Neural crest cell (in vitro differentiated cells): ENCODE measurements at places on chromosomes 5 and 9. TPM values are rescaled to one million over a fixed set of nuclear protein-coding genes. Genes with fewer than 3 reads are reported as not detected.
A peak's percentile ranks its signal among the peaks of the same experiment; 100 is the strongest.

- H3K36me3 ChIP-seq, result no peaks in the 10 kb centered on the region
- H3K27ac ChIP-seq, result no peak overlapping the region
- peaks cover 12% of the 10 kb centered on the region for H3K4me1 ChIP-seq
- DNase-seq, result no peak
Measured at GRCh38 chr9:107153336-107153735, 129.7 kb upstream of the RAD23B start.

DNA sequence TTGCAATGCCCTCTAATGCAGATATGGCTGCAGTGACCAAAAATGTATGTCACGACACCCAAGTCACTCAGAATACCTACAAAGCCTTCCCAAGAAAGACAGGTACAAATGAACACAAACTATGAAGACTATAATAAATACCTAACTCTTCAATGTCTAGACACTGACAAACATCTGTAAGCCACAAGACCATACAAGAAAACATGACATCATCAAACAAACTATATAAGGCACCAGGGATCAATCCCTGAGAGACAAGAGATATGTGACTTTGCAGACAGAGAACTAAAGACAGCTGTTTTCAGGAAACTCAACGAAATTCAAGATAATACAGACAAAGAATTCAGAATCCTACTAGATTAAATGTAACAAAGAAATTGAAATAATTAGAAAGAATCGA lies 603.7 kb downstream of the CDH9 start:
- no peak overlapping the region for H3K4me3 ChIP-seq
- H3K4me1 ChIP-seq, result no peaks in the 10 kb centered on the region
- H3K36me3 ChIP-seq, result no peaks in the 10 kb centered on the region

DNA sequence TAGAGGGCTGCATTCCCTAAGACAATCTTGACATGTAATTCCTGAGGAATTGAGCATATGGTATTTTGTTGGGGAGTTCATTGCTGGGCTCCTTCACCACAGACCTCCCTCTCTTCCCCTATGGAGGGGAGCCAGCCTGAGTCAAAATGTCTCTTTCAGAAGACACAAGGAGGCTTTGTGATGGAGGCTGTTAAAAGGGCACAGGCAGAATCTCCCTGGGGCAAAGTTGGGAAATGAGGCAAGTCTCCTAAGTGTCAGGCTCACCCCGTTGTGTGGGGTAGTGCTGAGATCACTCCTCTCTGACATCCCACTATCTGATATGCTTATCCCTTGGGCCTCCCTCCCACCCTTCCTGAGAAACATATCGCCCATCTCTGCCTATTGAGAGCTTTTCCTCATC lies 30.6 kb downstream of the GFRA3 start:
- peak; percentile 41 for DNase-seq
- H3K4me3 ChIP-seq, result peak overlapping the region; percentile 82
- H3K36me3 ChIP-seq, result no peaks in the 10 kb centered on the region

Gene GPX8
- total RNA-seq, result 49.0 TPM in 2 replicates

- H3K27me3 ChIP-seq, result peaks cover 10% of the 10 kb centered on the region
- peaks cover 4% of the 10 kb centered on the region for H3K4me1 ChIP-seq
- H3K27ac ChIP-seq, result no peak within 1 kb of the TSS
- peak; percentile 63 for DNase-seq
Measured at GRCh38 chr5:132369474-132370180, at the start of gene SLC22A5. Gene SLC22A5, plus strand, starts transcription at chr5:132369710. Its CDS starts 263 bp downstream, at chr5:132369973.

DNA sequence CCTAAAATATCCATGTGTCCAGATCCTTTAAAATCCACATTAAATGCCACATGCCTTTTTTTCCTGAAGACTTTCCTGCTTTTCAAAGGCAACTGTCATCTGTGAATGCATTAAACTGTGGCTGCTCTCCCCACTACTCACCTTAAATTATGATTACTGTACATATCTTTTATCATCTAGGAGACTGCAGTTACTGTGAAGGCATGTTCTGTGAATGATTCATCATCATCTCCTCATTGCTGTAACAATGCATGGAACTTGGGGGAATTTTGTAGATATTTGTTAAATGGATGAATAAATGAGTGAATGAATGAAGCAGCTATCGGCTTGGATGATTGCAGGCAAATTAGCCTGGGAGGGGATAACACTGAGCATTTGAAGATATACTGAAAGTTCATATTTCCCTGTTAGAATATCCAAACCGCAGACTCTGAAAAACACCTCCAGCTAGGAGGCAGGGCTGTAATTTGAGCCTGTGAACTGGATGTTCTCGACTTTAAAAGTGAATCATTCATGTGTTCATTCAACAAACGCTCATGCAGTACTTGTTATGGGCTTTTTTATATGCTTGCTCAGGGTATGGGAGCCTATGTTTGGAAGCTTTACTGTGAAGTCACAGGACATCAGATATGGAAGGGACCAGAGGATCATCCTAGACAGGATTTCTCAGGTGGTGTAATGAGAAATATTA lies 519.2 kb downstream of the KIF4B start:
- H3K27ac ChIP-seq, result no peak overlapping the region
- H3K4me3 ChIP-seq, result no peak overlapping the region
- no peaks in the 10 kb centered on the region for H3K4me1 ChIP-seq
- H3K36me3 ChIP-seq, result no peaks in the 10 kb centered on the region
- no peaks in the 10 kb centered on the region for H3K27me3 ChIP-seq

DNA sequence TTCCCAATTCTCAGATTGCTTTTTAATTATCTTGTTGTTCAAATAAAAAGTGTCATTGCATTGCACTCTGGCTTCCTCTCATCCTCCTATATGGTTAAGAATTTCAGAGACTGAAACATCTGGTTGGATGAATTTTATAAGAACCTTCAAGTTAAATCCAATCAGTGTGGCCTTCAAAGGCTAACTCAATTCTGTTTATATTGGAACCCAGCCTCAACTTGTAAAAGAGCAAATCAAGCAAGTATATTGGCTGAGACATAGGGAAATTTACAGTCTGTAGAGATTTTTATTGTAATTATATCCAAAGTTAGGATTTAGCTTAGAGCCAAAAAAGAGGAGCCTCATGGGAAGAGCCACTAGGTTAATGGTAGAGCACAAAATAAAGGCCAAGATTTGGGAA lies 159.9 kb upstream of the FER start:
- no peak overlapping the region for H3K27ac ChIP-seq
- H3K4me3 ChIP-seq, result no peak overlapping the region
- DNase-seq, result no peak
- no peaks in the 10 kb centered on the region for H3K36me3 ChIP-seq

Gene CDH10
- 4.8 TPM in 2 replicates for total RNA-seq

Gene SOX30
- not detected in 2 replicates for total RNA-seq

Gene PTCH1
- total RNA-seq, result 70.8 and 75.6 TPM in 2 replicates

DNA sequence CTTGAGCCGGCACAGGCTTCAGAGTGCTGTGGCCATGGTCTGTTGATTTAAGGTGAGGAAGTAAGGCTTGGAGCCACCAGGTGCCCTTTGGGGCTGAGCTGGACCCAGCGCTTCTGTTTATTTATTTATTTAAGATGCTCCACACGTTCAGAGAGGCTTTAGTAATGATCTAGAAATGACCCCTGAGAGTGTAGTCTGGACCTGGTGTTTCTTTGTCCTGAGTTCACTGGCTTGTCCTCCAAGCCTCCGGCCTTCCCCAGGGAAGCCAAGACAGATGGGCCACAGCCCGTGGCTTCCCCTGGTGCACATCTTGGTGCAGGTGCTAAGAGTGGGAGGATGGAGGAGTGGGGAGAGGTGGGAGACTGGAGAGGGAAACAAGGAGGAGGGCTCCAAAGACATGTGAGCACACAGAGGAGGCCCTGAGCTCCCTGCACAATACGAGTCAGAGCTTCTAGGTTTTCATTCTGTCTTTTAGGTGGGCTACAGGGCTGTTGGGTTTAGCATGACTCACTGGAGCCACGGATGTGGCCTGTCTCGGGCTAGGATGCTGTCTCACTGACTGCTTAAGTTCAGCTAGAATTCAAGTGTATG lies 56.9 kb downstream of the AHRR start:
- peaks cover 2% of the 10 kb centered on the region for H3K36me3 ChIP-seq
- DNase-seq, result no peak
- no peak overlapping the region for H3K4me3 ChIP-seq

GRCh38 chr5:133910571-133910970 lies 57.9 kb downstream of the C5orf15 start:
- H3K27ac ChIP-seq, result no peak overlapping the region
- H3K36me3 ChIP-seq, result no peaks in the 10 kb centered on the region
- no peaks in the 10 kb centered on the region for H3K27me3 ChIP-seq
- no peaks in the 10 kb centered on the region for H3K4me1 ChIP-seq

DNA sequence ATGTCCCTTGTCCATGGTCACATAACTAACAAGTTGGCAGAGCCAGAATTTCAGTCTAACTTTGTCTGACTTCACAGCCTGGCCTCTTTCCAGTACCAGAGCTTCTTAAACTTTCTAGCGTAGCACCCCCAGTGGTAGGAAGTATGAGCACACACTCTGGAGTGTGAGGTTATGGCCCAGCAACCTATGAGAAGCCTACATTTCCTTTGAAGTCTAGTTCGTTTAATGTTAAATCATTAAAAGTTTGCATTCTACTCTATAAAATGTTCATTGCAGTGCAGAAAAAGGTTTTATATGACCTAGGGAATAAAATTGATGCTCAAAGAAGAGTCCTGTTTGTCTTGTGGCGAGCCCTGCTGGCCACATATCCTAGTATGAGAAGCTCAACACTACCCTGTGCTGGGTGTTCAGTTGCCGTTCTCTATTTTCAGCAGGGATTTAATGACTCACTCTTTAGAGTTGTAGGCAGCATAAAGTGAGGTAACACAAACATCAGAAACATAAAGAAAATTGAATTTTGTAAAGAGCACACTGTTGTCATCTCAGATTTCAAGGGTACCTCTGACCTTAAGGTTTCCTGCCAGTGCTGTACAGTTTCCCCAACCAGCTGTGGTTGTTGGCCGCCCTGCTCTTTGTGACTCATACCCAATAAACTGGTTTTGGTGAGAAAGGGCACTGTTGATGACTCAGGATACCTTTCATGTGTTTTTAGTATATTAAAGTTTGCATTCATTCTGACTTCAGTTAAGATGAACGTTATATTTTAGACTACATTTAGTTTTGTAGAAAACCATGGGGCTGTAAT lies 14.3 kb downstream of the MCCC2 start:
- peak; percentile 18 for DNase-seq
- H3K27ac ChIP-seq, result no peak overlapping the region
- H3K27me3 ChIP-seq, result no peaks in the 10 kb centered on the region

DNA sequence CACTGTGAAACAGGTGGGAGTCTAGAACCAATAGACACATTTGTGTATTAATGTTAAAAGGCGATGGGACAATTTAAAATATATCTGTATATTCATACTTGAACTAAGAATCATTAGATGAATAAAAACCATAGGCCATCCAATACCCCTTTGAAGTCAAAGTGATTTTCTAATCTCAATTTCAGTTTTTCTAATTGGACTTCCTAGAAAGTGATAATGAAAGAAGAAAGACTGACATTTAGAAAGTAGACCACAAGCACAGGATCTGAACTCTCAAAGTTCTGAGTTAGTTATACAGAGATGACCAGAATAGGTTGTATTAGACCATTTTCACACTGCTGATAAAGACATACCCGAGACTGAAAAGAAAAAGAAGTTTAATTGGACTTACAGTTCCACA lies 412.8 kb upstream of the PIK3R1 start:
- no peak overlapping the region for H3K4me3 ChIP-seq
- H3K27me3 ChIP-seq, result no peaks in the 10 kb centered on the region
- peaks cover 19% of the 10 kb centered on the region for H3K36me3 ChIP-seq
- H3K4me1 ChIP-seq, result no peaks in the 10 kb centered on the region
- no peak overlapping the region for H3K27ac ChIP-seq

Gene PPP3R2
- not detected in 2 replicates for total RNA-seq

DNA sequence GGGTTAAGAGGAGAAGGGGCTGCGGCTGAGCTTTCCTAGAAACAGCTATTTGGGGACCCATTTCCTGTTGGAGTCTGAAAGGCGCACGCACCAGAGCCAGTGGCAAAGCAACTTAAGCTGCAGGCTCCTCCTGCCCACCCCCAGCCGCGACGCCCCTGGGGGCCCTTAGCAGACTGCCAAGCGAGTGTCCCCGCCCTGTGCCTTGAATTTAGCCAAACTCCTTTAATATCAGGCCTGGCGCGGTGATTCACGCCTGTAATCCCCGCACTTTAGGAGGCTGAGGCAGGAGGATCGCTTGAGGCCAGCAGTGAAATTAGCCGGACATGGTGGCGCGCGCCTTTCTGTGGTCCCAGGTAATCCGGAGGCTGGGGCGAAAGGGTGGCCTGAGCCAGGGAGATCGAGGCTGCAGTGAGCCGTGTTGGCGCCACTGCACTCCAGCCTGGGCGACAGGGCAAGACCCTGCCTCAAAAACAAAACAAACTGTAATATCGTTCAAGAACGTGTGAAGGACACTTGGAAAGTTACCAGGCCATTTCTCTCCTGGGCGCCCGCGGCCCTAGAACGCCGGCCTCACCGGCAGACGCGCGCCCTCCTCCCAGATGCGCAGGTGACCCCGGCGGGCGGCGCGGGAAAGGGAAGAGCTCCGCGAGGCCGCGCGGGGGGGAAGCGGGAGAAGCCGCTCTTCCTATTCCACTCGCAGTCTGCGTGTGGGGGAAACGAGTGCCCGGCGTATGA lies 1.0 kb upstream of the F2R start:
- peaks cover 3% of the 10 kb centered on the region for H3K36me3 ChIP-seq
- H3K27ac ChIP-seq, result no peak overlapping the region
- peak overlapping the region; percentile 95 for H3K4me3 ChIP-seq
- H3K4me1 ChIP-seq, result peaks cover 24% of the 10 kb centered on the region
- DNase-seq, result no peak

GRCh38 chr5:126044931-126045565 lies 378.2 kb upstream of the GRAMD2B start:
- H3K4me1 ChIP-seq, result peaks cover 24% of the 10 kb centered on the region
- no peak overlapping the region for H3K4me3 ChIP-seq
- no peak for DNase-seq
- no peaks in the 10 kb centered on the region for H3K27me3 ChIP-seq

- H3K27me3 ChIP-seq, result peaks cover 4% of the 10 kb centered on the region
- no peak overlapping the region for H3K27ac ChIP-seq
- no peak for DNase-seq
- H3K4me1 ChIP-seq, result peaks cover 35% of the 10 kb centered on the region
Measured at GRCh38 chr5:158857976-158858375, 241.7 kb downstream of the EBF1 start.

DNA sequence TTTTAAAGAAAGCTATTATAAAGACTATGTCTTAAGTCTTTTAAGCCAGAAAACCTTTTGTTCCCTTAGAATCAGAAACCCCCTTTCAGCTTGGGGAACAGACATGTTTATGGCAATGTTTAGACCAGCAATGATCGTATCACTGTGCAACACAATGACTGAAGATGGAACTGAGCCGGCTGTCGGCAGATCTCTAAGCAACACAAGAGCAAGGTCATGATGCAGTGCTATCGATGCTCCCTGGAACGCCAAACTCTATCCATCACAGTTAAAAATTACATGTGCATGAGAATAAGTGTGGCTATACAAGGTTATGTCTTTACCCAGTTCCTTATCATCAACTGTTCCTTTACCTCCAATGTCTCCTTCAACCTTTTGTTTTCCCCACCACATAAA lies 1.8 kb upstream of the RNF44 start:
- H3K27ac ChIP-seq, result no peak overlapping the region
